Suppressor macrophage (primary cell): ENCODE measurements at places on chromosomes 1 and 21.

DNA sequence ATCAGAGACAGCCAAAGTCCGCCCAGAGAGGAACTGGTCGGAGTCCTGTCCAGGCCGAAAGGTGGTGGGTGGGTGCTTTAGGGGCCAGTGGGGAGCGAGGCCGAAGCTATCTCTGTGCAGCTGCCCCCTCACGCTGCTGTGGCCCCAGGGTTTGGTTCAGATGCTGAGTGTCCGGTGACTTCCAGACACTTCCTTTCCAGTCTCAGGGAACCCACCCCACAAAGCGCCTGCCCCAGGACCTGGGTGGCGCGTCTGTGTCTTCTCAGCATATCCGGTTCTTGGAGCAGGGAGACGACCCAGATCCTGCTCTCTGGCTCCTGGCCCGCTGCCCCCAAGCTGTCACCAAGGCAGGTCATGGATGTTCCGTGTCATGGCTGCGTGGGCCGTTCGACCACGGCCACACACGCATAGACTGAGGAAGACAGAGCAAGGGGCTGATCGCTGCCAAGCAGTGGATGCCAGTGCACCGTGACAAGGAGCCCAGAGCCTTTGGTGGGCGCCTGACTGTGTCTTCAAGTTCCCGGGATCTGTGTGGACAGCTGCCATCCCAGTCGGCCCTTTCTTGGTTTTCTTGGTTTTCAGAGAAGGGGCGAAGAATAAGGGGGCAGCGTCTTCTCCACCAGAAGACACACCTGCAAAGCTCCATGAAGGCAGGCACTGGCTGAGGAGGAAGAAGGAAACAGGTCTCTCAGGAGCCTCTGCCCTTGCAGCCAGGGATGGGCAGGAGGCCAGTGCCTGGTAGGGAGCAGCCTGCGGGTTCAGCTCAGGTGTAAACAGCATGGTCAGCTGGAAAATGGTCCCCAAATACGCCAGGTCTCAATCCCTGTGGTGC, 22.9 kb upstream of the COL18A1 start:
- DNase-seq = no peak

DNA sequence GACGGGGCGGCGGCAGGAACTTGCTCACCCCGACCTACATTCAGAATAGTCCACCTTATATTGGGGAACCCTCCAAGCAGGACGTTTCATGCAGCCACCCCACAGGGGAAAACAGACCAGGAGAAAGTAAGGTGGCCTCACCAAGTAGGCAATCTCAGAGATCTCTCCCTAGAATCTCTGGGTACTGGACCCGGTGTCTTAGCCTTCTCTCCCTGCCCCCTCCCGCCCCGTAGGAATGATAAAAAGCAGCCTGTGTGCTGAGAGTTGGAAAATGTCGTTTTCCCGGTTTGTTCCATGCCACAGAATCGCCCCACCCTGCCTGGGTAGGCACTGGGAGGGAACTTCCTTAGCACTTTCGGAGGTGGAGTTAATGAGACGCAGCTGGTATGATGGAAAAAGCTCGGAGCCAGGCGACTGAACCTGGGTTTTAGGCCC, 789 bp upstream of the PTPN14 start:
- no peak for DNase-seq

- DNase-seq = no peak
These were observed 691.4 kb downstream of the ADGRL2 start for GRCh38 chr1:82492159-82492558.

DNA sequence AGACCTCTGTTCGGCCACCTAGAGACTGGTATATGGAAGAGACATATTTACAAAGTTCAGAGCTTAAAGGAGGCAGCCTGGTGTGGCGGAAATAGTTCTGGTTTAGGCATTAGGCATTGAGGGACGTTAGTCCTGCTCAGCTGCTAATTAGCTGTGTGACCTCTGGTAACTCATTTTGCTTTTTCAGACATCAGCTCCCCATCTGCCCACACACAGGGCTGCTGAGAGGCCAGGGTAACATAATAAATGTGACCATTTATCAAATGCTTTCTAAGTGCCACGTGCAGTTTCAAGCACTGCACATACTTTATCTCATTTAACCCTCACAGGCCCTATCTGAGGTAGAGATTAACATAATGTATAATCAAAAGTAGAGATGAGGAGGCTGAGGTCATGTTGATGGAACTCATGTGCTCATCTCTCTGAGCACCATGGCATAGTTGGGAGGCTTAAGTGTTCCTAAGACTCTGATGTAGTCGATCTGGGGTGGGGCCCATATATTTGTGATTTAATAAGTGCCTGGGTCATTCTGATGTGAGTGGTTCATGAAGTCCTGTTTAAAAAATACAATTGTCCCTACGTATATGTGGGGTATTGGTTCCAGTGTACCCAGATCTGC, 267.2 kb upstream of the PLXNA2 start:
- DNase-seq = no peak

DNA sequence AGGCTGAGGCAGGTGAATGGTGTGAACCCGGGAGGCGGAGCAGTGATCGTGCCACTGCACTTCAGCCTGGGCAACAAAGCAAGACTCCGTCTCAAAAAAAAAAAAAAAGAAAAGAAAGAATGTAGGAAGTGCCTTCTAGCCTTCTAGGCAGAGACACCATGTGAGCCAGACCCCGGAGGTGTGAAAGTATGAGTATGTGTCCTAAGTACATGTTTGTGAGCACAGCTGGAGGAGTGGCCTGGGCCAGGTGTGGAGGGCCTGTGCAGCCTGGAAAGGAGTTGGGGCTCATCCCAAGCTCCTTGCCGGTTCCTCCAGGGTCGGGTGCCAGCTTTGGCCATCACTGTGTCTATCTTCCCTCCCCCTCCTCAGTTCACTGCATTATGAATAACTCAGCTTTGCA, 13.0 kb downstream of the SOX13 start:
- DNase-seq = no peak

DNA sequence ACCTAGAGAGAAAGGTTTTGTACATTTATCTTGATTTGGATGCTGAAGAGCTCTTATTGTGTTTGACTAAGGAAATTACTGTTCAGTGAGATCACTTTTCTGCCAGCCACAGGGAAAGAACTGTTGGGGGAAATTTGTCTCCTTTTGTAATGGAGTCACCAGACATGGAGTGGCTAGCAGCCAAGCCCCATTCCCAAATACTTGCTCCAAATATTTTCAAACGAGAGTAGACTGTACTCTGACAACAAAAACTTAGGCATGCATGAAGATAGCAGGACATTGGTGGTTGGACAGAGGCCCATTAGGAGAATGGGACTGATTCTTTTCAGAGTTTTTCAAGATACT, 21.1 kb downstream of the IPO9 start:
- DNase-seq = no peak

- DNase-seq = no peak
These were observed 148.7 kb upstream of the ZNF644 start for GRCh38 chr1:91170571-91170970.

DNA sequence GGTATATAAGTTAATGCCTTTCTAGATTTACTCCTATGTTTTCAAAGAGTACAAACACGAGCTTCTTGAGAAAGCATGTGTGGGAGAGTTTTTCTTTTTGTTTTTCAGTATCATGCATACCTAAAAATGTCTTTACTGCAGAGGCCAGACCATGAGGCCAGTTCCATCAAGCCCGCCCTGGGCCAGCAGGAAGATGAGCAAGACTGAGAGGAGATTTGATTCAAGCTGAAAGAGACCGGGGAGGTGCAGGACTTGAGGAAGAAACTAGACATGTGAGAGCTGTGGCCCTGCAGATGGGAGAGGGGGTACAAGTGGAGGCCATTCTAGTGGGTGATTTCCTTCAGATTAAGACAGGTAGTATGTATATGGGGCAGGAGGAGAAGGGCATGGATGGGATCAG, 33.4 kb upstream of the NTPCR start:
- no peak for DNase-seq

GRCh38 chr21:27219068-27219467, 252.2 kb upstream of the ADAMTS5 start:
- DNase-seq = no peak

GRCh38 chr21:20373031-20373430, 625.2 kb upstream of the NCAM2 start:
- no peak for DNase-seq

DNA sequence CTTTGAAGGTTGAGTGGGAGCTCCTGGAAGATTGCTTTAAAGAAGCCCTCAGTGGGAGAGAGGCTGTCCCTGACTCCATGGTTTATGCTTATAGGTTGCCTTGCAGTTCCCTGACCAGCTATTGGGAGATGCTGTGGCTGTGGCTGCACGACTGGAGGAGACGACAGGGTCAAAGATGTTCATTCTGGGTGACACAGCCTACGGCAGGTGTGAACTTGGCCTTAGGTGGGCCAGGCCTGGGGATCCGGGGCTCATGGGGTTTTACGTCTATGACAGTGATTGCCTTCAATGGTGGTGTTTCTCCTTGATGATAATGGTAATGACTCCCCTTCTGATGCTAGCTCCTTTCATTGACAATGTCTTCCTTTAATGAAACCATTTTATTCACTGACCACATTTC, 692 bp downstream of the DPH2 start:
- DNase-seq = no peak

- DNase-seq = peak; percentile 59
These were observed 62.1 kb upstream of the CD55 start for GRCh38 chr1:207259391-207259790.

- DNase-seq = no peak
These were observed 30.0 kb downstream of the TMPRSS15 start for GRCh38 chr21:18373606-18374005.

GRCh38 chr1:58824753-58825389, 41.0 kb upstream of the JUN start:
- DNase-seq = no peak
